ENCODE measurements at places on chromosomes 2 and 18.

DNA sequence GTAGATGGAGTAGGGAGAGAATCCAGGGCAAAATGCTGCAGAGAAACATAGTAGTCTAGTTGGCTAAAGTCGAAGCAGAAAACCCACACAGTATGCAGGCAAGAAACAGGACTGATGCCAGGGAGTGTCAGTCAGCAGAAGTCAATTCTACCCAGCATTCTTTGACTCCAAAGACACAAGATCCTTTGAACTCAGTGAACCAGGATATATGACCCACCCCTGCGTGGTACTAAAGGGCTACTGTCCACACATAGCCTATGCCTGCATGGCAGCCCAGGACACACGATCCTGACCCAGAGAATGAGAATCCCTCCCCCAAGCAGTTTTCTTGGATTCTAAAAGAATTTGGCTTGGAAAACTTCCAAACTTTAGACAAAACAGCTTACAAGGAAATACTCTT lies 42.5 kb downstream of the ALK start:
- no peak for DNase-seq

- peak; percentile 20 for DNase-seq
Observed at GRCh38 chr2:48560546-48561209, 30.7 kb downstream of the STON1 start.

DNA sequence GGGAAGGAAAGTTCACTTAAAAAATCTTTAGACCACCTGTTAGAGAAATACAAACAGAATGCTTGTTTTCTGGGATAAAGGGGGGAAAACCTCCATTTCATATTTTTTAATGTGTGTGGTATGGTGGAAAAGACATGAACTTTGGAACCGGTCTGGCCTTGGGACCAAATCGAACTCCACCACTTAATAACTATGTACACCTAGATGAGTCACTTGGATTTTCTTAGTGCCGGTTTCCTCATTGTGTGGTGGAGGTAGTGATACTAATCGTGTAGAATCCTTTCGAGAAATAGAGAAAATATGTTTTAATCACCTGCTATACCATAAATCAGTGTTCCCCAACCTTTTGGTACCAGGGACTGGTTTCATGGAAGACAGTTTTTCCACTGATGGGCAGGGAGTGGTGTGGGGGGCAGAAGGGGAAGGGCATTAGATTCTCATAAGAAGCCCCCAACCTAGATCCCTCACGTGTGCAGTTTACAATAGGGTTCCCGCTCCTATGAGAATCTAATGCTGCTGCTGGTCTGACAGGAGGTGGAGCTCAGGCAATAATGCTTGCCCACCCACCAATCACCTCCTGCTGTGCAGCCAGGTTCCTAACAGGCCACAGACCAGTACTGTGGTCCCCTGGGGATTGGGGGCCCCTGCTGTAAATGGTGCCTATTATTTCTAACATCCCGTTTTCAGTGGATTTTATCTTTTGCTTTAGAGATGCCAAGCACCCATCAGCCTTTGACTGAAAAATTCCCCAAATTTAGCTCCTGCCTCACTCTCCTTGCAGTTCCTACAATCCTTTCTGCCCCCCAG lies 308.8 kb downstream of the PRKCE start:
- DNase-seq: no peak

GRCh38 chr2:71464389-71464788 lies 11.0 kb downstream of the DYSF start:
- no peak for DNase-seq

DNA sequence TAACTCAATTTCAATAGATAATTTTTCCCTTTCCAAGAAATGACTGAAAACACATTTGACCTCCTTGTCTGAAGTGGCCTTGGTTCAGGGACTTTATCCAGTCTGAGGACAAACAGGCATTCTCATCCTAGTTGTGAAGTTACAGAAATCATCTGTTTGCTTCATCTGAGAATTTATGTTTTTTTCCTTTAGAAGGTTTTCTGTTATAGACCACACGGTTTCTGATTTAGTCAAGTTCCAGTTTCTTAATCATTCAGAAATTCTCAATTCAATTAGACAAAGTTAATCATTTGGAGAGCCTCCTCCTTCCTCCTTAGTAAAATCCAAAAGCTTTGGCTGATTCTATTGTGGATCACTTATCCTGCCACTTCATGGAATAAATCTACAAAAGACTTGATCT lies 60.9 kb downstream of the ICOS start:
- DNase-seq: no peak

- DNase-seq: no peak
Observed at GRCh38 chr18:74434466-74434865, 22.6 kb downstream of the DIPK1C start.

GRCh38 chr2:96616535-96616934 lies 21.6 kb downstream of the KANSL3 start:
- no peak for DNase-seq

DNA sequence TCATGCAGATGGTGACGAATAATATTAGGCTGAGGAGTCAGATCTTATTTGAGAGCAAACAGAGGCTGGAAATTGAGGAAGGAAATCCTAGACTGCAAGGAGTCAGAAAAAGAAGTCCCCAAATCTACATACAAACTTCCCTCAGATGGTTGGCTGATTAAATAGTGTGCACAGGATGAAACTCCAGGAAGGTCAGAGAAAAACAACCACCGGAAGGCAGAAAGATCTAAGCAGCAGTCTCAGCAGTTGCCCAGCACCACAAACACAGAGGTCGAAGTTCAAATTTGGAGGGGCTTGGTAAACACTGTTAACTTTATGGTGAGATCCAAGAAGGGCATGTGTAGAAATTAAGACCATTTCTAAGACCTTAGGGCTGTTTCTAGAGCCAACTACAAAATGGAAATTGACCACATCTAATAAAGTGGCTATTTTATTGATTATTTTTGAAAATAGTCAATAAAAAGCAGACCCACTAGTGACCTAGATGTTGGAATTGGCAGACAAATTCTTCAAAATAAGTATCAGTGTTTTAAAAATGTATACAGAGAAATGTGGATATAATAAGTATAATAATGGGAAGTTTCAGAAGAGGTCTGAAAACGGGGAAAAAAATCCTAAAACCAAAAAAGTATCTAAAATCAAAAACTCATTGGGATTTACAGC lies 134.8 kb downstream of the GALNT1 start:
- no peak for DNase-seq

DNA sequence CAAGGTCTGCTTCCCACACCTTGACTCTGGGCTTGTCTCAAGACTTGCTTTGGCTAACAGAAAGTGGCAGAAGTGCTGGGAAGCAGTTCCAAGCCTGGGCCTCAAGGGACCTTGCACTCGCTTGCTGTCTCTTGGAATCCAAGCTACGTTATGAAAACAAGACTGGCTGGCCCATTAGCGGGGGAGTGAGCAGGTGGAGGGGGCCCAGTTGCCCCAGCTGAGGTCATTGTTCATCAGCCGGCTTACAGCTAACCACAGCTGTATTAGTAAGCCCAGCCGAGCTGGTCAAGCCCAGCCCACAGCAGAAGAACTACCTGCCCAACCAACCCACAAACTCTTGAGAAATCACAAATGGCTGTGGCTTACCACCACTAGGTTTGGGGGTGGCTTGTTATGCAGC lies 63.1 kb downstream of the MARCO start:
- DNase-seq: no peak

- DNase-seq: no peak
Observed at GRCh38 chr2:149915151-149915550, 327.6 kb upstream of the MMADHC start.

- no peak for DNase-seq
Observed at GRCh38 chr2:96687266-96687665, 44.7 kb downstream of the FER1L5 start.
